CD4-positive, alpha-beta T cell treated with Interleukin-15 for 4 hours (primary cell): ENCODE measurements at places on chromosomes 7 and 10.

DNA sequence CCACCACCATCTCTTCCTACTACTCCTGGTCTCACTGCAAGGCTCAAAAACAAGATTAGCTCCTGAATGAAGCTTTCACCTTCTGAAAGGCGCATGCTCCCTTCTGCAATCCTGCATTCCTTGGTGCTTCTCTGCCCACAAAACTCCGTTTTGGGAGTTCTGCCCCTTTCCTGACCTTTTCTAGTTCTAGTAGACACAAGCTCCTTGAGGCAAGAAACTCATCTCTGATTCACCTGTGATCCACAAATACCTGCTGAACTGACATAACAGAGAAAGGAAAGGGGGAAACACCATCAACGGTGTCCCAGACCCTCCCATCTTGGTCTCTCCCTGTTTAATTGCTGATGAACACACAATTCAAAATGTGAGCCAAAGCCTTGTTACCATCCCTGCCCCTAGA is 64.0 kb upstream of the EGR2 start:
- DNase-seq, result no peak

- no peak for DNase-seq
These were observed 32.1 kb upstream of the PAX2 start for GRCh38 chr10:100713049-100713858.

- DNase-seq, result no peak
These were observed 253.6 kb downstream of the GRID1 start for GRCh38 chr10:86113044-86113443.

GRCh38 chr10:8778713-8779112 is 724.2 kb downstream of the GATA3 start:
- no peak for DNase-seq

DNA sequence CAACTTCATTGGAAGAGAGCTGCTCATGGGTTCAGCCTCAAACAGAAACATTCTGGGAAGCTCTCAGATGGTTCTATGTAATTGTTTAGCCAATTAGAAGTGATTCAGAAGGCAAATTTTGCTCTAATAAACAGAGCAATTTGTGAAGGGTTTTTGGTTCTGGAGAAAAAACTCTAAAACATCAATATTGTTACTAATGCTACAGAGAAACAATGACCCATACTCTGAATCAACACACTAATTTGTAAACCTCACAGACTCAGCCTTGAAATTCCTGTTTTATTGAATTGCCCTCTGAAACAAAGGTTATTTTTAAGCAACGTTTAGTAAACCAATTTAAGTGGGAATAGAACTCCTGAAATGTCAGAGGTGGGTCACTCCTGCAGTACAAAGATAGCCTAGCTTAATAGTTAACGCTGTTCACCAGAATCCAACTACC is 171.6 kb upstream of the SVIL start:
- DNase-seq, result no peak

- DNase-seq, result no peak
These were observed 216.2 kb downstream of the KIAA1217 start for GRCh38 chr10:24425151-24425550.

GRCh38 chr7:129754406-129754805 is 142.9 kb downstream of the NRF1 start:
- DNase-seq, result no peak

DNA sequence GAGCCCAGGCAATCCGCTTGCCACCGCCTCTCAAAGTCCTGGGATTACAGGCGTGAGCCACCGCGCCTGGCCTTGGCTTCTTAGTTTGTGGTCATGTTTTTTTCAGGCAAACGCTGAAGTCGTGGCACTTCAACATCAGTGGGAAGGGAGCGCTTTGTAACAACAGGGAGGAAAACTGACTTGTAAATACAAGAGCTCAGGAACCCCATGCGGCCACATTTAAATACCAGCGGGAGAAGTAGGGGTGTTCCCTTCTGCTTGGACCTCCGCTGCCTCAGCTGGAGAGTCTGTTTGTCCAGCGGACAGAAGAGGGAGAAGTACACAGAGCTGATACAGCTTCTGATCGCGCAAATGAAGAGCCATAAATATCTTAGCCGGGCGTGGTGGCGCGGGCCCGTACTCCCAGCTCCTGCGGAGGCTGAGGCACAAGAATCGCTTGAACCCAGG is 108.7 kb upstream of the KMT2C start:
- DNase-seq, result no peak

DNA sequence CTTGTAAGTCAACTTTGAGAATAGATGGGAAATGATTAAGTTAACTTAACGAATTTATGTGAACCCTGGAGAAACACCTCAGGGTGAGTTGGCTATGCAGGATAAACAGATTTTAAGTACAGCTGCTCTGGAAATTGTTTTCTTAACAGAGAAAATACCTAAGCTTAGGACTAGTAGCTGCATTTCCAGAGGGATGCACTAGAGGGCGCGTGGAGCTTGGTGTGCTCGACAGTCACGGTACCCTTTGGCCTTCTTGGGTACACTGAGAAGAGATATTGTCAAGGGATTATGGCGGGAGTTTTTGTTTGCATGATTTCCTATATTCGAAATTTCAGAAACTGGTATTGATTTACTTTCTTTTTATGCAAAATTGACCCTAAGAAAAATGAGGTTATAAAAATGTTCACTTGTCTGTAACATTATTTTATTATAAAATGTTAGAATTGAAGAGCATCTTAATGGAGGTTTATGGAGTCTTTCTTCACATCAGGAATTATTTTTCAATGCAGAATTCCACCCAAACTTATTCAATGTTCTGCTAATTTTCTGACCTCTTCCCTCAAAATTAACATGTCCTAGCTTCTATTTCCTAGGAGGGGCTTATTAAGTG is 58.4 kb upstream of the MYO3A start:
- peak; percentile 57 for DNase-seq

DNA sequence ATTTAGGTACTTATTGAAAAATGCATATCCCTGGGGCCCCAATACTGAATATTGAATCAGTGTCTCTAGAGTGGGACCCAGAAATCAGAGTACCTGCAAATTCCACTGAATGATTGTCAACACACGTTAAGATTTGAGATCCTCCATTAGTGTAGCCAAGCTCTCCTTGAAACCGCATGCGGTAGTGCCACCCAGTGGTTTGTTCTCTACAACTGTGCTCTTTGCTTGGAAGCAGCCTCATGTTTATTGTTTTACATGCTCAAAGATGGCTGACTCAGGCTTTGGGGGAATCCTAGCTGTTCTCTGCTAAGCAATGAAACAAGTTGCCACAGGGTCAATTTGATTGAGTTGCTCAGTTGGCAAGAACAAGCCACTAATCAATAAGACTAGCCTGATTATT is 340.2 kb upstream of the CELF2 start:
- DNase-seq, result no peak

DNA sequence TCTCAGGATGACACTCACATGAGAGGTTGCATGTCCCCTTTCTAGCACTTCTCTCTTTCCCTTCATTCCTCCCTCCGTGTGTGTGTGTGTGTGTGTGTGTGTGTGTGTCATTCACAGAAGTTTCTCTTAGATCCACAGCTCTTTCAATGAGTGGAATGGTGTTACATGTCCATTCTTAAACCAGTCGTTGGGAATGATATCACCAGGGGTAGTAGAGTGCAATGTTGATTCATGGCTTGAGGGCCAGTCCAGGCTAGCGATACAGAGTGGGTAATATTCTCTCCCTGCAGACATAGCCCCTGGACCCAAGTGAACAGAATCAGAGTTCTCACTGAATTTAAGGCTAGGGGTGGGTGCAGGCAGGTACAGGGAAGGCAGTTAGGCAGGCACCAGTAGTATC is 187.8 kb downstream of the SDK1 start:
- DNase-seq, result no peak

GRCh38 chr10:104054430-104054829 is 31.2 kb downstream of the COL17A1 start:
- DNase-seq, result no peak

DNA sequence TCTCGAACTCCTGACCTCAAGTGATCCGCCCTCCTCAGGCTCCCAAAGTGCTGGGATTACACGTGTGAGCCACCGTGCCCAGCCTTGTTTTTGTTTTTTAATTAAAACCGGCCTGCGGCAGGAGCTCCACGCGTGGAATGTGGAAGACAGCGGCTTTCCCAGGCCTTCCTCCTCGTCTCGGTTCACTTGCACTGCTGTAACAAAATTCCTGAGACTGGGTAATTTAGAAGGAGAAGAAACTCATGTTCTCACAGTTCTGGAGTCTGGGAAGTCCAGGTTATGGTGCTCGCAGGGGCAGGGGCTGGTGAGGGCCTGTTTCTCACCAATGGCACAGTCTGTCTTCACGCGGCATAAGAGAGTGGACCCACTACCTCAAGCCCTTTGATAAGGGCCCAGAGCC is 14.4 kb upstream of the CRYGN start:
- no peak for DNase-seq

- no peak for DNase-seq
These were observed 49.6 kb downstream of the ASB13 start for GRCh38 chr10:5616836-5617235.

DNA sequence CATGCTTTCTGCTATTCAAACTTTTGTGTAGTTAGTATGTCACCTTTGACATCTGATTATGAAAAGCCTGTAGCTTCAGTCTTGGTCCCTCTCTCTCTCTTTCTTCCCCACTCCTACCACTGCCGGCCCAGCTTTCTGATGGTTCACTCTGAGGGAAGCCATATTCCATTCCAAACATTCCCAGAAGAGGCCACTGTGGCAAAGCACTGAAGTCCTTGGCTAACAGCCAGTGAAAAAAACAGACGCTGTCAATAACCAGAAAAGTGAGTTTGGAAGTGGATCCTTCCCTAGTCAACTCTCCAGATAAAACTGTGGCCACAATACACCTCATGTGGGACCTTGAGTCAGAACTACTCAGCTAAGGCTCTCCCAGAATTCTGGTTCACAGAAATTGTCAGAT is 950.7 kb upstream of the PHF14 start:
- DNase-seq, result no peak

- DNase-seq, result peak; percentile 33
These were observed 25.8 kb upstream of the PPP2R2D start for GRCh38 chr10:131874991-131875451.

DNA sequence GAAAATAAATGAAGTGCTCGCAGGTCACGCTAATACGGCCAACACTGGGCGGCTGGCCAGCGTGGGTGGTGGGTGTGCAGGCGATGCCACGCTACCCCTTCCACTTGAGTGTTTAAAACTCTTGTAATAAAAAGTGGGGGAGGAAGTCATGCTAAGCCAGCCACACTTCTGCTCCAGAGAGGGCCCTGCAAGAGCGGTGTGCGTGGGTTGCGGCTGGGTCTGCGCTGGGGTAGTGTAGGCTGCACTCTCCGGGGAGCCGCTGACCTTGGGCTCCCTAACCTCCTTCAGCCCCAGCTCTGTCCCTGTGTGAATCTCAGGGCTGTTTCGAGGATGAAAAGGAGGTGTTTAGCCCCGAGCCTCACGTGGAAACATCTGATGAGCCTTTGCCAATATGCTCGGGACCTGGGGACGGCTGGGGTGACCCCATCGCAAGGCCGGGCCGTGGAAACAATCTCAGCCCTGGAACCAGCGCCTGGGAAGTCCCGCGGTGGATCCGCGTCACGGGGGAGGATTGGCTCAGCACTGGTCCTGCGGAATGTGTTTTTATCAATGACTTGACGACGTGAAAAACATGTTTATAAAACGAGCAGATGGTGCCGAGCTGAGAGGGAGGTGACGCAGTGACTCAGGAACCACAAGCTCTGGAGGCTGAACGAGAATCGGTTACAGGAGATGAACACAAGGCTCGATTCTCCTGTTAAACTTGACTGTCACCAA is 278.5 kb downstream of the DNAJB6 start:
- DNase-seq, result no peak

- no peak for DNase-seq
These were observed 78.3 kb downstream of the SNX10 start for GRCh38 chr7:26370011-26370410.

- no peak for DNase-seq
These were observed 272.5 kb downstream of the SEMA3A start for GRCh38 chr7:83921941-83922607.

GRCh38 chr7:16235147-16236114 is 185.9 kb downstream of the CRPPA start:
- DNase-seq, result no peak

GRCh38 chr7:132745510-132745909 is 169.2 kb upstream of the PLXNA4 start:
- no peak for DNase-seq

DNA sequence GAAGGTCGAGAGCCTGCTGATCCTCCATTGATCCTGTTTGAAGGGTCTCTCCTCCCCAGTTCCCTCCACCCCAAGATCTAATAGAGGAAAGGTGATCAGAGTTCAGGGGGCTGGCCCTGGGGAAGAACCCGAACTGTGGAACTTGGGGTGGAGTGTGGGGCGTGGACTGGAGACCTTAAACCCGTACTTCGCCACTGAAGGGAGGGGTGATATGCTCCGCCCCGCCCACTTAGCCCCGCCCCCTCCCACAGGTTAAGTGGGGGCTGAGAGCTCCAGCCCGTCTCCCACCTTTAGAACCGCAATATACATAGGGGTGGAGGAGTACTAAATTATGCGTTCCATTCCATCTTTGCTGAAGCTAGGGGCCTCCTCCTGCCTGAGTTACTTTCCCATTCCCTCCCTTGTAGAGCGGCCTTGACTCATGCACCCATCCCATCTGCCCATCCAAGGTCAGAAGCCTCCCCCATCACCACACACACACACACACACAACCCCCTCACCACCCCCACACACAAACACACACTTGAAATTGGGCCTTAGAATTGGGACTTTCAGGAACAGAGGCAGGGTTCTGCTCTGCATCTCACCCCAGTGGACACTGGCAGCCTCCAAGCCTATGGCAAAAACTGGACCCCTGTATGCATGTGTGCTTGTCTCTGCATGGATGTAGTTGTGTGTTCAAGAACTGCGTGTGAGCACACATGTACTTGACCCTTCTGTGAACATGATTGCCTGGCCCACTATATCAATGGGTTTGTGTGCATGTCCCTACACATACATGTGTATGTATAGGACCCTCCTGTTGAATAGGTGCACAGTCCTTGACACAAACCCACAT is 991 bp downstream of the SEMA4G start:
- DNase-seq, result peak; percentile 27

- no peak for DNase-seq
These were observed 4.8 kb downstream of the IMPDH1 start for GRCh38 chr7:128404886-128405470.

- no peak for DNase-seq
These were observed 28.8 kb upstream of the CHST15 start for GRCh38 chr10:124122211-124122610.

GRCh38 chr7:51321961-51322515 is 5.4 kb upstream of the COBL start:
- no peak for DNase-seq
